Foreskin fibroblast (primary cell): ENCODE measurements at places on chromosomes 4 and X.

DNA sequence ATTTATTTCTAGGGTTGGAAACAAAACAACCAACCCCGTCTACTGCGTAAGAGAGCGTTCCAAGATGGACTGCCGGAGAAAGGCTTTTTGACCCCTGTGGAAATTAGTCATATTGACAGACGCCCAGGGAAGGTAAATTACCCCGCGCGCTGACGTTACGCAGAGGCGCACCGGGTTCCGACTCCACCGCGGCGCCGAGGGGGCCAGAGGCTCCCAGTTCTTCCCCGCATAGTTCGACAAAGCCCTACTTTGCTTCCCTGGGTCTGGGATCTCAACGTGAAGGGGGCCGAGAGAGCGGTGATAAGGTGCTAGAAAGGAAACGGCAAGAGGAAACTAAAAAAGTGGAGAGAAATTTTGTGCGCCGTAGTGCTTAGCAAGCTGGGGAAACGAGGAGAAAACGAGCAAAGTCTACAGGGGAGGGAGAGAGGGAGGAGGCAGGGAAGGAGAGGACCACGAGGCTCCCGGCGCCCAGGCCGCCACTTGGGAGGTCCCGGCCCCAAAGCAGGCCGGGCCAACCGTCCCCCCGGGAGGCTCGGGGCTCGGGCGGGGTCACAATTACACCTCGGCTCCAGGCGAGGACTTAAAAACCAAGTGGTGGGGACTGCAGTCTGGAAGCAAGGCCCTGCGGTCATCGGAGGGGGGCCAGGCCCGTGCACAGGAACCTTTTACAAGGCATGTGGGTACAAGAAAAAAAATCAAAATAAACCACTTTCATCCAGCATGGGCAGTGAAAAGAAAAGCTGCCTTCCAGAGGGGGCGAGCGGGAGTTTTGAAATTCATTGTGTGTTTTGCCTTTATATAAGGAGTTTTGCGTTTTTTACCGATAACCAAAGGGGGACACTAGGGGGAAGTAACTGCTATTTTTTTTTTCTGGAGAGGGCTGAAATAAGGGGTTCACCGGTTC lies 13.2 kb downstream of the HAND2 start:
- DNase-seq = no peak

GRCh38 chr4:2948895-2949781 lies 14.1 kb downstream of the NOP14 start:
- no peak for DNase-seq

GRCh38 chrX:139823806-139824205 lies 109.0 kb downstream of the ATP11C start:
- DNase-seq = no peak

GRCh38 chrX:21933077-21933476 lies 7.4 kb upstream of the SMS start:
- DNase-seq = no peak

DNA sequence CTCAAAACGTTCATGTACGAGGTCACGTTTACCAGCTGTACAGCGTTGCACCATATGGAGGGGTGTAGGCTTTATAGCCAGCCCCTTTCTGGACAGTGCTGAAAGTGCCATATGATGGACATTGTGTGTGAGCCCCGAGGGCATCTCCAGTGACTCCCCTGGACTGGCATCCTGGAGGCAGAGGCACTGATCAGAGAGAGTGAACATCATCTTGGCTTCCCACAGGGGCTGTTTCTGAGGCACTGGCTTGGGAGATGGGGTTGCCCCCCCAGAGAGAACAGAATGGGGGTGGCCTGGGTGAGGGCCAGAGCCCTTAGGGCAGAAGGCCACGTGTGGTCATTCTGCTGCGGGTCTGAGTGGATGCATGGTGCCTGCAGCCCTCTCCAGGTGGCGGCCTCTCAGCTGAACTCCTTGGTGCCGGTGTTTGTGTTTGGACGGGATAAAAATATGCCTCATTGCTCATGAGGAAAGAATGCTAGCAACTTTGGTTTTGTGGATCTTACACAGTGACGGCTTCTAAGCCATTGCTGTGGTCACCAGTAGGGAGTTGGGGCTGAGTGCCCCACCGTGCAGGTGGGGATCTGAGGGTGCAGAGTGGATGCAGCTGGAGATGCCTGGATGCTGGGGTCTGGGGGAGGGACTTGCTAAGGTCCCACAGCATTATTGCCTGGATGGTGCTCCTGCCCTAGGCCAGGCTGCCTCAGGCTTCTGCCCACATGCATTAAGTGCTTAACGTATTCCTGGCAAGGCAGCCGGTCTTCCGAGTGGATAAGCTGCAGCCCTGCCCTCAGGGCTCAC lies 3.4 kb downstream of the WFS1 start:
- DNase-seq = peak; percentile 62

GRCh38 chrX:12978205-12979025 lies 3.5 kb downstream of the TMSB4X start:
- peak; percentile 89 for DNase-seq

DNA sequence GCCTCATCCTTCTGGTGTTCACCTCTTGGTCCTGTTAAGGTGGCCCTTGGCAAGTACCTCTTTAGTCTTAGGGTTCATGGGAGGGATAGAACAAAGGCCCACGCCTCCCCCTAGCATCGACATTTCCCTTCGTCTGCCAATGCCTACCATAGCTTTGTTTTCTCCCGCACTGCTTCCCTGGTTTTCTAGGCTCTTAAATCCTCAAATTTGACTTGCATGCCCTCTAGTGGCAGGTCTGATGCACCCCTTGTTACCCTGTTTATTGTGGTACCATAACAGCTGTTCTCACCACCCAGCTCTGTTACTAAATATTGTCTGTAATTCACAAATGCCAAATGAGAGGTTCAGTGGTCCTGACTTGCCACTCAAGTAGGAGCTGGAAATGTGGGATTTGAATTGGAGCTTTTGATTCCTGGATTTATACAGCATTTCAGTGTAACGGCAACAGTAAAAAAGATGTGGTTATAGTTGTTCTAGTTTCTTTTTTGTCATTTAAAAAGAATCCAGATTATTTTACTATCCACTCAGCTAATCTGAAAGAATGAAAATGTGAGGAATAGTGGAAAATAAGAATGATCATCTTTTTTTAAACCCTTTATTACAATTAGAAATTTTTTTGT lies 100.1 kb downstream of the REPS2 start:
- no peak for DNase-seq

GRCh38 chr4:2924286-2924685 lies 38.9 kb downstream of the NOP14 start:
- no peak for DNase-seq

DNA sequence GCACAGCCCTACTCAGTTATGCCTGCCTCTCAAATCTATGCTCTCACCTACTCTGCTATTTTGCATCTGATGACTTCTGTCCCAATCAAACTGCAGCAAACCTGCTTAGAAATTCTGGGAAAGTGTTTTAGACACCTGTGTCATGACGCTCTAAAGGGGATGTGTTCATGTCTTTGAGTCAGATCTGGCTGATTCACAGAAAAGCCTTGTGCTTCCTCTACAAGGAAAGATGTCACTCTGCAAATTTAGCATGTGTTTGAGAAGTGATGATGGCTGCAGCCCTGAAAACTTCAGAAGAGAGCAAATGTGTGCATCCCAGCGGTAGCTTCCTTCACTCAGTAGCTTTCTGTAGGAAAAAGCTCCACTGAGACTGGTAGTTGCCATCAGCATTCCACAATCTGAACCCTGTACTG lies 235.4 kb downstream of the MGST2 start:
- DNase-seq = peak; percentile 55

GRCh38 chrX:41538707-41539106 lies 91.6 kb downstream of the NYX start:
- DNase-seq = no peak

DNA sequence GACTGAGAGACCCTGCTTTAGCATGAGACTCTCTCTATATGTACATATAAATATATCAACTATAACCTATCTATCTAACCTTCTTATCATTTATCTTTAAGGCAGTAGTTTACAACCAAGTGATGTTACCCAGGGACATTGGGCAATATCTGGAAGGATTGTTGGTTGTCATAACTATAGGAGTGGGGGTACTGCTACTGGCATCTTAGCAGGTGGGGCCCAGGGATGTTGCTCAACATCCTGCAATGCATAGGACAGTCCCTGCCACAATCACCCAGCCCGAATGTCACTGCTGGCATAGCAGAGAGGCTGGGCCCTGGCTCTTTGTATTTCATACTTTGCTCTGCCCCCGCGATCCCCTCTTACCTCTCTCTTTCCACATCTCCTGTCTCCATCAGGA lies 397.7 kb downstream of the IL15 start:
- DNase-seq = no peak
